Vagina (tissue), 2 donors: ENCODE measurements at places on chromosomes 16 and 17.
A peak's percentile ranks its signal among the peaks of the same experiment; 100 is the strongest.

- no peak for DNase-seq
Measured at GRCh38 chr17:81245665-81246342, 6.7 kb downstream of the NDUFAF8 start.

GRCh38 chr16:48596326-48596725 lies 13.7 kb downstream of the N4BP1 start:
- DNase-seq, result no peak

- DNase-seq, result no peak
Measured at GRCh38 chr16:57529391-57530103, 6.8 kb downstream of the CCDC102A start.

- DNase-seq, result peak; percentile 58
Measured at GRCh38 chr16:57544124-57544653, 1.7 kb downstream of the ADGRG5 start.

DNA sequence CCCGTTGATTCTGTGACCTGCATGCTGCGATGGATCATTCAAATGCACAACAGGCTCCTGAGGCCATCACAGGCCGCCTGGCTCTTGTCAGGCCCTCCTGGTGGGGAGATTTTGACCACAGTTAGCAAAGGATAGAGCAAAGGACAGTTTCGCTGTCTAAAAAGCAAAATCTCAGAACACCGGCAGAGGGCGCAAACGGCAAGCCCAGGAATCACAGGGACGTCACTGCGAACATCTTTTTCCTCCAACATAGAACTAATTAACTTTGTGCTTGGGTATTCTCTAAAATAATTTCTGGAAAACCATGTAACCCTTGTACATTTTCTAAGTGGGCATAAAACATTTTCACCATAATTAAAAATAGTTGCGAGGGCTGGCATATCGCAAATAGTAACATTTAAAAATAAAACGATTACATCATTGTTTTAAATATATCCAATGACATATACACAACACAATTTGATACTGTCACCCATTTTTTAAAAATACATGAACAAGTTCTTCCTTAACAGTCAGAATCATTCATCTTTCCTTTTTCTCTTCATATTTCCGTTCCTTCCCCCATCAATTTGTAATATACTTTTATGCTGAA lies 19.7 kb upstream of the SLC47A1 start:
- DNase-seq, result no peak

DNA sequence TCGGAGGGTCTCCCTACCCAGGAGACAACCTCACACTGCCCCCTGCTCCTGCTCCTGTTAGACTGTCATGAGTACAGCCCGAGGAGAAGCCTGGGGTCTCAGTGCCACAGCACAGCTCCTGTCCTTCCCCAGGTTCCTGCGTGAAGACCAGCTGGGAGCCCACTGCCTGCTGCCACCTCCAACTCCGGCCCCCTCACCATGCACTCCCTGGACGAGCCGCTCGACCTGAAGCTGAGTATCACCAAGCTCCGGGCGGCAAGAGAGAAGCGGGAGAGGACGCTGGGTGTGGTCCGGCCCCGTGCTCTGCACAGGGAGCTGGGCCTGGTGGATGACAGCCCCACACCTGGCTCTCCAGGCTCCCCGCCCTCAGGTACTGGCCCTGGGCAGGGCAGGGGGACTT lies 16.2 kb downstream of the GLIS2 start:
- DNase-seq, result no peak

GRCh38 chr16:65908568-65908967 lies 457.9 kb upstream of the CDH5 start:
- DNase-seq, result no peak

DNA sequence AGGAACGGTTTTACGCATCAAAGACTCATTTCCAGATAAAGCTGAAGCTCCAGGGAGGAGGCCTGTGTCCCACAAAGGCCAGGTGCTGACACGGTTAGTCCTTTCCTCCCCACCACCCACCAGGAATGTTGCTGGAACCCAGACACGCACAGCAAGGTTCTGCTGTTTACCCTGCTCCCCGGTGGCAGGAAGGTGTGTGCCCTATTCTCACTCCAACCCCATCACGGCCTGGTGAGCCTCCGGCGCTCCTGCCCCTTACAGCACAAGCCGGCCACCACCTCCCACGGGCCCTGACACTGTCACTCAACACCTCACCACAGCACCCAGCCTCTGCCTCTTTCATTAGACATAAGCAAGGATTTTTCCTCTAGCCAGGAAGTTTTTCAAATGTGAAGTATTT lies 47.8 kb downstream of the ANKRD11 start:
- DNase-seq, result no peak

- no peak for DNase-seq
Measured at GRCh38 chr16:85998868-85999729, 100.1 kb downstream of the IRF8 start.

DNA sequence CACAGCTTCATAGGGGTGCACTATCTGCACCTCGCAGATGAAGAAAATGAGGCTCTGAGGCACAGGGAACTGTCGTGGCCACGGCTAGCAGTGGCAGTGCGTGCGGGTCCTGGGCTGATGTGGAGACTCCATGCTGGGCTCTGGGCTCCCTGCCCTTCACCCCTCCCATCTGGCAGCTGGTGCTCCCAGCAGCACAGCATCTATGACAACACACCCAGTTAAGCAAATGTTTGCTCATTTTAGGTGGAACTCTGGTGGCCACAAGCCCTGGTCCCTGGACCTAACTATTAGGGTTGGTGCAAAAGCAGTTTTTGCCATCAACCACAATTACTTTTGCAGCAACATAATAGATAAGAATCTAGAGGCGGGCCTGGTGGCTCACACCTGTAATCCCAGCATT lies 30.9 kb downstream of the IFT140 start:
- no peak for DNase-seq

GRCh38 chr17:57225127-57225526 lies 31.2 kb upstream of the MSI2 start:
- no peak for DNase-seq

- peak; percentile 64 for DNase-seq
Measured at GRCh38 chr17:21500064-21500463, 123.9 kb downstream of the KCNJ12 start.

DNA sequence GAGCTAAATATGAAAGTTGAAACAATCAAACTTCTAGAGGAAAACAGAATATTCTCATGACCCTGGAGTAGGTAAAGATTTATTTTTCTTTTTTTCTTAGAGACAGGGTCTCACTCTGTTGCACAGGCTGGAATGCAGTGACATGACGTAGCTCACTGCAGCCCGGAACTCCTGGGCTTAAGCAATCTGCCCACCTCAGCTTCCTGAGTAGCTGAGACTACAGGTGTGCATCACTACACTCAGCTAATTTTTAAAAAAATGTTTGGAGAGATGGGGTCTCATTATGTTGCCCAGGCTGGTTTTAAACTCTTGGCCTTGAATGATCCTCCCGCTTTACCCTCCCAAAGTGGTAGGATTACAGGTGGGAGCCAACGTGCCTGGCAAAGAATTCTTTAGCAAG lies 15.5 kb downstream of the IKZF3 start:
- DNase-seq, result no peak

DNA sequence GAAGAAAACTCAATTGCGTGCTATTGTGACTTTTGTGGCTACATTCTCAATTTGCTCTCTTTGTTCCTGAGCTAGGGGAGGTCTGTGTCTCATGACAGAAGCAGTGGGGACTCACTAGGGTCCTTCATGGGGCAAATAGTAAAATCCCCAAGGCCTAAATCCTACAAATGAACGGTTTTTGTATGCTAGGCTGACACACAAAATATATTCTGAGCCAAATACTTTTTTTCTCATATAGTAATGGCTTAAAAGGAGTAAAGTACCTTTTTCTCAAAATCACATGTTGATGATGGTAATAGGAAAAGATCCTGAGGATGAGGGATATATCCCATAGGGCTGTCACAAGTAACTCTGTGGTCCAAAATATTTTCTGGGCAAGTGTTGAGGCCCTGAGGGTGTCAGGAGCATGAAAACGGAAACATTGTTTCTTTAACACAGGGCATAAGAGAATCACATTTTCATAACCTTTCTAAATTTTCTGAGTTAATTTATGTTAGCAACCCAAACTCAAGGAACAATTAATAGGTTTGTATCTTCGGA lies 77.5 kb upstream of the CNTNAP4 start:
- DNase-seq, result no peak

DNA sequence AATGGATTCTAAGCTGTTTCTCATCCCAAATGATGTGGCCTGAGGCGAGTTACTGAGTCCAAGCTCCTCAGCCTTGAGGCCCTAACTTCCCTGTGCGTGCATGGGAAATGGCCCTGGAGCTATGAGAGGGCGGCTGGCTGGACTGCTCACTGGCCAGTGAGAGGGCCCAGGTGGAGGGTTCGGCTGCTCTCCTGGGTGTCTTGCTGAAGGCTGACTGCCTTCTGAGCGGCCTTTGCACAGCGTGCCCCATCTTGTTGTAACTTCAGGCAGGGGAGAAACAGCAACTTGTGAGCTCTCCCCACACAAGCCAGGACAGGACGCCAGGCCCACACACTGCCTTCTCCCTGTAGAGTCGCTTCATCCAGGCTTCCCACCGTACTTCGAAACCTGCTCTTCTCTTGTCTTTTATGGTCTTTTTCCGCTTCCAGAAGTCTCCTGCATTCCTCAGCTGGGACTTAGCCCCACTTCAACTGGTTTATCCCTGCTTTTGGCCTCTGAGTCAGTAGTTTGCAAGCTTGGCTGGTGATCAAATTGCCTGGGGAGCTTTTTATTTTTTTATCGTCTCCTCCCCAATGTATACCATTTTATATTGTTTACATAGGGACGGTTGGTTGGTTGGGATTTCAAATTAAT lies 13.3 kb downstream of the CDH3 start:
- DNase-seq, result no peak

DNA sequence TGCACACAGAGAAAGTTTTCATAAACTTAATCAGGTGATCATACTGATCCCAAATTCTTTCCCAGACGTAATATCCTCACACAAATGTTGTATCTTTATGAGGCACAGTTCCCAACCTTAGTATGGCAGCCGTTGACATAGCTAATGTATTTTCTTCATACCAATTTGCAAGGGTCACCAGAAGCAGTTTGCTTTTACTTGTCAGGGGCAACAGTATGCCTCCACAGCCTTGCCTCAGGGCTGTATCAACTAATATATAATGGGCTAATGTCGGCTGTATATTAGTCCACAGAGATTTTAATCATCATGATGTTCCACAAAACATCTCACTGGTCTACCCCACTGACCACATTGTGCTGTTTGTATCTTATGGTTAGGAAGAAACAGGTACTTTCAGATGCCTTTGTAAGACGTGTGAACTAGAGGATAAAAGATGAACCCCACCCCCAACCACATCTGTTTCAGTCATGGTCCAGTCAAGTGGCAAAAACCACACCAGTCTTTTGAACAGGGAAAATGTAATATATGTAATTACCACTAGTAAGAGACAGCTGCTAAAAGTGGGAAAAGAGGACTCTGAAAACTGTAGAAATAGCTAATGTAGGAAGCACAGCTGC lies 55.2 kb downstream of the GAN start:
- no peak for DNase-seq

DNA sequence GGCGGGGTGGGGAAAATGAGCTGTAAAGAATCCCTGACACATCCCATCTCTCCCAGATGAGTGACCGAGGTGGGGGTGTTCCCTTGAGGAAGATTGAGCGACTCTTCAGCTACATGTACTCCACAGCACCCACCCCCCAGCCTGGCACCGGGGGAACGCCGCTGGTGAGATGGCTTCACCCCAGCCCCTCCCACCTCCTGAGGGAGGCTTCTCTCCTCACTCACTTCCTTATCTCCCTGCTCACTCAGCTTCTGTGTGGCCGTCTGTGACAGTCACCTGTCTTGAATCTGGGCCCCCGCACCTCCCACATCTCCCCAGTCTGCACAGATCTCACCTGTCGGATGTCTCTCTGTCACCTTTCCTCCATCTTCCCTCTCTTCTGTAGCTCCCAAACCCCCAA lies 13.4 kb downstream of the PDK2 start:
- DNase-seq, result no peak

DNA sequence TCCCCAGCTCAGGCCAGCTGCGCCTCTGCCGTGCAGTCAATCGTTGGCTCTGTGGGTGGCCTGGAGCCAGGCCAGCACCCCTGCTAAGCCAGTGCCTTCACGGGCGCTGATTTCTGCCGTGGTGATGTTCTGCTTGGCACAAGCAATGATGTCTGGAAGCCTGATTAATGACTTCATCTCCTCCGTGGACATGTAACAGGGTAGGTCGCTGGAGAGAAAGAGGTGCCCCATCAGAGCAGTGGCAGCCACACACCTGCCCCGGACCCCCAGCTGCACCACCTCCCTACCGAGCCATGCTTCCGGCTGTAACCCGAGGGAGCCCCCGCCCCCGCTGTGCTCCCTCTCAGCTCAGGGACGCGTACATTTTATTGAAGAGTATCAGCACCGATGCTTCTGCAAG lies 1.9 kb downstream of the ARL16 start:
- DNase-seq, result no peak

DNA sequence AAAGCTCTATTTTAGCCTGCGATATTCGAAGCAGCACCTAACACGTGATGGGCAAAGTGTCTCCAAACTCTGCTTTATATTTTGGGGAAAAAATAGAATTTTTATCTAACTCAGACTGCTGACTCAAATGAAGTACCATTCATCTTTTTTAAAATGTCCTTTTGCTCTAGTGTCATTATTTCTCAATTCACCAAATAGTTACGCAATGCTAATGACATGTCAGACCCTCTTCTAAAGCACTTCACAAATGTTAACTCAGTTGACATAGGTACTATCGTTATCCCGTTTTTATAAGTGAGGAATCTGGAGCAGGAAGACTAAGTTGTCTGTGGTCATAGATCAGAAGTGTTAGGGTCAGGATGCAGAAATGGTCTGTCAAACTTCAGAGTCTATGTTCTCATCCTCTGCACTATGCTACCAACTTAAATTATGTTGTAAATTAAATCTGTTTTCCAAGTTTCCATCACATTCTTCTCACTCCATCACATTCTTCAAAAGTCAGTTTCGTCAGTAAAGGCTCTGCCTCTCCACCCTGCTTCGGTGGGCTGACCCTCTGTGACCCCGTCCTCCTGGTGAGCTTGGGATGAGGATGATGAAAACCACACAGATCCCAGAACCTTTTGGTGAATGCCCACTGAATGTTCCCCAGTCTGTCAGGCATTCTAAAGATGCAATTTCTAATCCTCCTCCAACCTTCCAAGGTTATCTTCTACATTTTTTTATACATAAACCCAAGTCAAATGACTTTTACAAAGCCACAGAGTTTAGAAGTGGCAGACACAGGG lies 102.8 kb downstream of the ADAMTS18 start:
- DNase-seq, result no peak

GRCh38 chr16:67869653-67870052 lies 3.2 kb upstream of the EDC4 start:
- no peak for DNase-seq

DNA sequence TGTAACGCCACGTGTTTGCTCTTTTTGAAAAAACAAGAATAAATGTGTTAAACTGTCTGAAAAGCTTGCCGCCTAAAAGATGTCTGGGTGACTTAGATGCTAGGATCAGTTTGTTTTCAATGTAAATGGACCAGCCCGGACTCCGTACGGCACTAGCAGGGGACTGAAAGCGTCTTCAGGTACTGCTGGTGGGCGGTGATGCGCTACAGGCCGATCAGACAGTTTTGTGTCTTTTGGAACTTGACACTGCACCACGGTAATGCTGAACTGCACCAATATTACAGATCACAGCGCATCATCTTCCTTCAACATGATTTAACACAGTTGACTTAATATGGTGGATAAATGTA lies 727 bp upstream of the MBTPS1 start:
- DNase-seq, result no peak

- no peak for DNase-seq
Measured at GRCh38 chr16:57998486-57998885, 2.0 kb downstream of the ZNF319 start.

GRCh38 chr17:67902511-67903231 lies 77.4 kb downstream of the BPTF start:
- no peak for DNase-seq

GRCh38 chr17:67280279-67280678 lies 35.3 kb upstream of the HELZ start:
- no peak for DNase-seq

GRCh38 chr16:4944333-4945281 lies 7.7 kb upstream of the PPL start:
- DNase-seq, result peak; percentile 96
